SW480 (cell line): ENCODE measurements at places on chromosomes 11 and 22.

DNA sequence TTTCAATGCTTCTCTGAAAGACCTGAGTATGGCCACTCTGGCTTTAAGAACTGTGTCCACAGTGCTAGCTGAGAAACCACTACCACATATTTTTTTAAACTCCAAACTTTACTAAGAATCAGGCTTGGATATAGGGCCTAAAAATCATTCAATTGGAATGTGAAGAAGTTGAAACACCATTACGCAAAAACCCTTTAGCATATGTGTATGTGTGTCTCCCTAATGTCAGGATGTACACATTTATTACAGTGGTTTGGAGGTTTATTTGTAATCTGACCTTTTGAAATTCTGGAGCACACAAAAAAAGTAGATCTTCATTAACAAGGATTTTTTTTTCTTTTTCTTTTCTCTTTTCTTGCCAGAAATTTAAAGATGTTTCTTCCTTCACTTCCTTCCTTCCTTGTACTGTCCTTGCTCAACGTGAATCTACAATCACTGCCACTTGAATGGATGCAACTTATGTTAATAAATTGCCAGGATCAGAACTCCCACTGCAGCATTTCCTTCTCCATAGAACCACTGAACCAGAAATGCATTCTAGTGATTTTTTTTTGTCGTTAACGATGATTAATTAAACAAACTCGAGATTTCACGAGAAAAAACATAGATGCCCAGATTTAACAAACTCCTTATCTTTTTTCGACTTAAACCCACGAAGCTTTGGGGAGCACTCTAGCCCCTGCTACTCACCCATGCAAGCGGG is 3.1 kb upstream of the ADM start:
- no peak for DNase-seq

- no peak for DNase-seq
These were observed 935 bp downstream of the ZNF143 start for GRCh38 chr11:9461760-9462134.

GRCh38 chr11:117166491-117166890 is 12.1 kb upstream of the SIDT2 start:
- no peak for DNase-seq

DNA sequence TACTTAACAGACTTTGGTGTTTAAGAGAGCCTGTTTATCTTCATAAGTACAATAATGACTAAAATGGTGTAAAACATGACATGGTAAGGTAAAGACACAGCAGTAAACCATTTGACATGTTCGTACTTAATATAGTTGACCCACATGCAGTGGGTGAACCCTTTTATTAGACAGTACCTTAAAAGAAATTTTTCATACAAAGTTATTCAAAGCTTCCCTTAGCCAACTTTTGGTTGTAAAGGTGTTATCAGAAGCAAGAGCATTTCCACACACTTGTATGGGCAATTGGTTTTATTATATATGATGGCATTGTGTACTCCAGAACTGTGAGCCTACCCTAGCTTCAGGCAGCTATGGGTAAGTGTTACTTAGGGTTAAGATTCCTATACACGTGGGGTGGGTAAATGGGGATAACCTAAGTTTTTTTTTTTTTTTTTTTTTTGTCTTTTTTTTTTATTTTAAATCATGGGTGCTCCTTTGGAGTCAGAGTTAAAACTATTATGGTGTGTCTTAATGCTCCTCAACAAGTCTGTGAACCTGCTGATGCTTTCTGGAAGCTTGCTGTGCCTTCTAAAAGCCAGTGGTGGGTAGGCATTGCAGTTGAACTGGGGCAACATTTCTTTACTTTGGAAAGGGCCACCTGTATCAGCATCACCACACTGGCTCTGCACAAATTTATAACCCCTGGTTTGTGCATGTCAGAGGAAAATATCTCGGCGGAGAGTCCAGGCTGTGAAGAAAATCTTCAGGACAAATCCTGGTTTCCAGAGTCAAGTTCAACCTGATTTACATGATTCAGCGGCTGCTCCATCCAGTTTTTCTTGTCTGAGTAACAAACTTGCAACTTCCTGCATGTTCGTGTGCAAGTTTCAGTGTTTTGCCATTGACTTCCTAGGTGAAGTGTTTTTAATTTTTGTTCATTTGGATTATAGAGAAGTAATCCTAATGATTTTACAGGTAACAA is 3.3 kb downstream of the PCF11 start:
- no peak for DNase-seq

DNA sequence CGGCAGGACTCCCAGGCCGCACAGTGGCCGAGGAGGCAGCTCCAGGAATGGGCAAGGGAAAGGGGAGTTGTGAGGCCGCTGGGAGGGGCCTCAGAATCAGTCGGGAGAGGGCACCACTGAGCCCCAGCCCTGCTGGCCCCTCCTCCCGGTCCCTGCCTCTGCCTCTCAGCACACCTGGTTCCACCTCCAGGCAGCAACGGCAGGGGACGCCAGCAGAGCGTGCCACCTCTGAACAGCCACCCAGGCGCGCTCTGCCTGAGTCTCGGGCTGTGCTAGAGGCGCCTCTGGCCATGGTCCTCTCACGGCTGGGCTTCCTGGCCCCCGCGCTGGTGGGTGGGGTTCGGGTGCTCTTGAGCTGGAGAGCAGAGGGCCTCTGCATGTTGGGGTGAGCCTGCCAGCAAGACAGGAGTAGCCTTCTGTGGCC is 33.0 kb downstream of the MOB2 start:
- DNase-seq: no peak

- no peak for DNase-seq
These were observed 50.1 kb downstream of the DNHD1 start for GRCh38 chr11:6547177-6547576.

DNA sequence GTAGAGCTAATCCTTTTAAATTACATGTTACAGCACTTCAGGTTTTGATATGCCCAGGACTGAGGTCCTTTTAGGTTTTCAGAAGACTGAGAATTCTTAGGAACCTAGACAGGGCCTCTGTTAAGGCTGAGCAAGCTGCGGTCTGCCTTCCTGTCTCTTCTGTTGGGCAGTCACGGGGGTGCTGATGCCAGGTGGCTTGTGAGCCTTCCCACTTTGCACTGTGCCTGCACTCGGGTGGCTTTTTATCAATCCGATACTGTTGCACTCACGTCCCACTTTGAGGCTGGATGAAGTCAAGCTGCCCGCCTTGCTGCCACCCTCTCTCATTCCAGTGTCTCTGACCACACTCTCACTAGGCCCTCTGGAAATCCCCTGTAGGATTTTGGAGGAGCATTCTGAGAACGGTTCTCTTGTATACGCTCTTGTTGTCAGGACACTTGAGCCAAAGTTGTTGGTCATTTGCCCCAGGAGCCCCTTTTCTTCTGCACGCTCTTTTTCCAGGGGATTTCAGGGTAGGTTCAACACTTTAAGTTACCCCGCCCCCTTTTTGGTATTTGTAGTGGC is 141.8 kb downstream of the TEAD1 start:
- no peak for DNase-seq

GRCh38 chr11:46916286-46917108 is 1.9 kb downstream of the LRP4 start:
- peak; percentile 71 for DNase-seq

GRCh38 chr22:36998620-36999351 is 20.5 kb downstream of the TST start:
- DNase-seq: no peak

DNA sequence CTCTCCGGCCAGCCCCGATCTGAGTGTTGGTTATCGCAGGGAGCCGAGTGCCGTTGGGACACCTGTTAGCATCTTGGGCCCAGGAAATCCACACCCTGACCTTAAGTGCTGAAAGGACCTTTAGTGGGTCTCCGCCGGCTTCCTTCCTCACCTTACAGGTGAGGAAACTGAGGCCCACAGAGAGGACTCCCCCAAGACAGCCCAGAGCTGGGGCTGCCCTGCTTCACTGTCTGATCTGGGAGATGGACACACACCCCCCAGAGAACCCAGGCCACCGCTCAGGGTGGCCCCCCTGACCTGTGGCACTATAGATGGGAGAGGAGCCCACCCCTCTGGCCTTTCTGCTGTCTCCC is 73.6 kb downstream of the FBLN1 start:
- no peak for DNase-seq

GRCh38 chr11:121482231-121483129 is 29.7 kb upstream of the SORL1-AS1 start:
- DNase-seq: no peak

DNA sequence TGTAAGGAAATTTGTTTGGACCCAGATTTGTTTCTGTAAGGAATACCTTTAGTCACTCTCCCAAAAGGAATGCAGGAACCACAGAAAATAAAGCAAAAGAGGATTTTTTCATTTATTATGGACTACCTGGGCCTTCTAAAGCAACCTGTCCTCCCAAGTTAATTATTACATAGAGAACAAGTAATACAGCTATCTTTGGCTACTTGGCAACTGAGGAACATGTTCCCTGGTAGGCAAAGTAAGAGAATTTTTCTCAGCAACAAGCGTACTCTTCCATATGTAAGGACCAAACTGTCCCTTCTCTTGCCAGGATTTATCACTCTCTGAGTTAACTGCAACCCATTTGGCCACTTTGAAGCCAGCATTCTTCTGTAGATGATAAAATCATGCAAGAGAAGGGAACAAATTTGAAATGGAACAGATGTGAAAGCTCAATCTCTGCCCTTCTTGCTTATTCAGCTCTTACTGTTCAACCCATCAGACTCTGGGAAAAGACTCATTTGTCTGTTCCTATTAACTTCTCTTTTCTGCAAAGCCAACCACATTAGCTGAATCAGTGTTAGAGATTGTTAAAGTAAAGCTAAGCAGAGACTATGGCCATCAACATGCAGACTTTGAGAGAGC is 190.2 kb downstream of the SWAP70 start:
- no peak for DNase-seq

GRCh38 chr11:32434356-32435151 is 785 bp downstream of the WT1 start:
- peak; percentile 71 for DNase-seq

DNA sequence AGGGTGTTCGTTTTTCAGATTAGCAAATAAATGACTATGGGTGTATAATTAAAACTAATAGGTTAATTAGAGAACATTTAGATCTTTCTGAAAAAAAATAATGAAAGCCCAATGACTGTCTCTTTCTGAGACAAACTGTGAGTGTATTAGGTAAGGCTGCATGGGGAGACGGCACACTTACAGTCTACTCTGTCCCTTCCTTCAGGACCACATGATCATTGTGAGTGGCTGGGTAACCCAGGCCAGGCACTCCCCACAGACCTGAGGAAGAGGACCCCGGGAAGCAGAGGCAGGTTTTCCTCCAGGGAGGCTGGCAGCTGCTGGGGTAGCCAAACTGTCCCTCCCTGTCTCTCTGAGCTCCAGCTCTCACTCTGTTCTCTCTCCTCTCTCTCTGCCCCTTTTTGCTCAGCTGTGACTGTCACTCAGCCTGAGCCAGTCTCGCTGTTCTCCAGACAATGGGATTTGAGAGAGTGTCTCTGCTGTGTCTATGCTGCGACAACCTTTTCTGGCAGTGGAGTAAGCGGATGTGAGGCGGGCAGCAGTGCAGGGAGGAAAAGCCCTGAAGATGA is 83.1 kb upstream of the NCAM1 start:
- DNase-seq: no peak

- peak; percentile 73 for DNase-seq
These were observed 3.0 kb upstream of the SEC14L3 start for GRCh38 chr22:30474683-30475424.

GRCh38 chr11:8261291-8261690 is 2.4 kb downstream of the LMO1 start:
- DNase-seq: no peak

GRCh38 chr11:60345489-60345888 is 18.4 kb downstream of the MS4A6E start:
- peak; percentile 13 for DNase-seq

- no peak for DNase-seq
These were observed 73.7 kb downstream of the JAM3 start for GRCh38 chr11:134142536-134142935.

GRCh38 chr22:37472418-37473006 is 13.7 kb downstream of the MFNG start:
- peak; percentile 49 for DNase-seq

- no peak for DNase-seq
These were observed 5.5 kb upstream of the P2RY6 start for GRCh38 chr11:73266646-73267020.

GRCh38 chr11:8338138-8338537 is 74.5 kb upstream of the LMO1 start:
- peak; percentile 25 for DNase-seq

DNA sequence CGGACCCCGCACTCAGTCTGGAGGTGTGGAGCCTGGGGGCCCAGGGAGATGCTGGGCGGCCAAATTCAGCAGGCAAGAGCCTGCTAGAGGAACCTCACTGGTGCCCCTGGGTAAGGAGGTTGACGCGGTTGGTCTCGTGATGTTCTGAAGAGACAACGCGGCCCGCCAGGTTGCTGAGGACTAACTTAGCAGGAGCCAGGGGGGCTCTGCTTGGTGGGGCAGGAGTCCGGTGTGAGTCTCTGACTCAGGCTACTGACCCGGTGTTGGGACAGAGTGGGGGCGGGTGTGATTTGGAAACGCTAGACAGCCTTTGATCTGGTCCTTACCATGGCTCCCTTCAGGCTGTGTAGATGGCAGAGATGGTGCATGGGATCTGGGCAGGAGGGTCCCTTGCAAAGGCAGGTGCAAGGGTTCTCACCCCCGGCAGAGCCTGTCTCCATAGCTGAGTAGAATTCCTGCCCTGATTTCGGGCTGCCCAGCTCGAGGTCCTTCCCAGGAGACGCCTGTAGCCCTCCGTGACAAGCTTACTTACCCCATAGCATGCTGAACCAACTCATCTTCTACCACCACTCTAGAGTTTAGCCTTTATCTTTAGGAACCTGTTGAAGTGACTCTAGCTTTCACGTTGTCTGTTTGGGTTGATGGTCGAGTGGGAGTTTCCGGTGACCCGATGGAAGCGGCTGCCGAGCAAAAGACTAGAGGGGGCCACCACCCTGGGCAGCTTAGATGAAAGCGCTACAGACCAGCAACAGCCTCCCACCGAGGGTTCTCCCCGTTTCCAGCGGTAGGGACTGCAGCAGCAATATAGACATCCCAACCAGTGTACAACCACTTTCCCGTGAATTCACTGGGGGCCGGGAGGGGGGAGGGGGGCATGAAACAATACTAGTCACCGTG is 38.4 kb downstream of the KCNC1 start:
- no peak for DNase-seq

DNA sequence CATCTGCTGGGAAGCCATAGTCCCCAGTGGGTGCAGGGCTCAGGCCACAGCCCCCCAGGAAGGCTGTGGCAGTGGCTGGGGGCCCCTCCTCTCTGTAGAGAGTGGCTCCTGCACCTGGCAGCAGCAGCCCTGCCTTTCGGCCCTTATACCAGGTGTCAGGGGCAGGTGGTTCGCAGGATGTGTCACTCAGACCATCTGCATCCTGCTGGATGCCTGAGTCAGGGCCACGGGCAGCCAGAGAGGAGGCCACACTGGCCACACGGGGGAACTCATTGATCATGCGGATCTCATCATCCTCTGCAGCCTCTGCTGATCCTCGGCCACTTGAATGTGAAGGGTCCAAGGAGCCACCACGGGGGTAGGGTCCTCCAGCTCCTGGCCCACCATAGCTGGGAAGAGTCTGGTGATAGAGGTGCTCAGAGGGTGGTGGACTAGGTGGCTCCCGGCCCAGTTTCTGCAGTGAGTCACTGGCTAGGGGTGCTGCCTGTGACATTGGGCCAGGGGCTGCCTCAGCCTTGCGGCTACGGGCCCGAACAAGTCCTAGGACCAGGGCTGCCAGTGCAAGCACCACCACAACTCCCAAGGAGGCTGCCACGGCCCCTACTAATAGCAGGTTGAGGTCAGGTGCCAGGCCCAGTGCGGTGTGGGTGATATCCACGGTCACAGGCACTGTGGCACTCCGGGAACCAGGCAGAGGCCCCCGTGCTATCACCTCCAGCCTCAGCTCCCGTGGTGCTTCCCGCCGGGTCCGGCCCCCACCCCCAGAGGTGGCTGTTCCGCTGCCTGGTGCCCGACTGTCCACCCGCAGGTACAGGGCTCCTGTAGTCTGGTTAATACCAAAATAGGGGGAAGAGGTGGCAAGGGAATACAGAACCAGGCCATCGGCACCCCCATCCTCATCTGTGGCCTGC is 3.3 kb upstream of the TPP1 start:
- DNase-seq: no peak
